ENCODE measurements at places on chromosomes 13 and 19.
A peak's percentile ranks its signal among the peaks of the same experiment; 100 is the strongest.

GRCh38 chr13:96934889-96935489 lies 59.3 kb downstream of the OXGR1 start:
- DNase-seq: no peak

DNA sequence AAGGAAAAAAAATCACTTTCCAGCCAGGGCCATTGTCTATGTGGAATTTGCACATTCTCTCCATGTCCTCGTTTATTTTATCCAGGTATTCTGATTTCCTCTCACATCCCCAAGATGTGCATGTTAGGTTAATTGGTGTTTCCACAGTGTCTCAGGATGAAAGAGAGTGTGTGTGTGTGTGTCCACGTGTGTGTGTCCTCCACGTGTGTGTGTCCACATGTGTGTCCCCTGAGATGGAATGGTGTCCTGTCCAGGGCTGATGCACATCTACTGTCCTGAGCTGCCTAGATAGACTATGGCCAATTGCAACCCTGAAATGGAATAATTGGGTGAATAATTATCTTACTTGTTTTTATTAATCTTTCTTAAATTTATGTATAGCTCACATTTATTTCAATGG lies 2436.5 kb downstream of the PCDH9 start:
- DNase-seq: no peak

DNA sequence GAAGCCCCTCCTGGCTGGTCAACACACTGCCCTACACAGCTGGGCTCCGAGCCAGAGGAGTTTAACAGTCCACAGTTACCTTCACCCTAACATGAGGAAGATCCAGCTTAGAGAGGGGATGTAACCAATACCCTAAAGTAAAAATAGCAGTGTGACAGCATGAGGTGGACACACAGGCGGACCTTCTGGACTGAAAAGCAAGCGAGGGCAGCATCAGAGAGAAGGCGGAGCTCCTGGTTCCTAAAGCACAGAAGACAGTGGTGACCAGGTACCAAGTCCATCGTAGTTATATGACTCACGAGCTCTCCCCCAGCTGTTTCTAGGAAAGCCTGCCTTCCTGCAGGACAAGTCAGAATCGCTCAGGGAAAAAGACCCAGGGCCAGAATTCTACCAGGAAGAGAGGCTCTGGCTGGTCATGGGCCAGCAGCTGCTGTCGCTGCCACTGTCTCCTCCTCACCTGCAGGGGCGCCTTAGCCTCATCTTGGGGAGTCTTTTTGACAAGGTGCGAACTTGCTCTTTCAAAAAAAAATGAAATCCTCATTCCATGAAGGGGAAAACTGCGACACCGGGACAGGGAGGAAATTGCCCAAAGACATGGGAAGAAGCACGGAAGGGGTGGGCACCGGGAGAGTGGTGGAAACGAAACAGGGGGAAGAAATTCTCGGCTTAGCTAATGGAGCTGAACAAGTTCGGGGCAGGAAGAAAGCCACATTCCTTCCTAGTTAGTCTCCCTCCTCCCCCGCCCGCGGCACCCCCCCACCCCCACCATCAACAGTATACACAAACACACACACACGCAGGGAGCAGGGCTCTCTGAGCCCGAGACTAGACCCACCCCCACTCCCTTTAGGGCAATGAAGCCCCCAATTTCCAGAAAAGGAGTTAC lies 1.7 kb downstream of the ELL start:
- peak; percentile 63 for DNase-seq

DNA sequence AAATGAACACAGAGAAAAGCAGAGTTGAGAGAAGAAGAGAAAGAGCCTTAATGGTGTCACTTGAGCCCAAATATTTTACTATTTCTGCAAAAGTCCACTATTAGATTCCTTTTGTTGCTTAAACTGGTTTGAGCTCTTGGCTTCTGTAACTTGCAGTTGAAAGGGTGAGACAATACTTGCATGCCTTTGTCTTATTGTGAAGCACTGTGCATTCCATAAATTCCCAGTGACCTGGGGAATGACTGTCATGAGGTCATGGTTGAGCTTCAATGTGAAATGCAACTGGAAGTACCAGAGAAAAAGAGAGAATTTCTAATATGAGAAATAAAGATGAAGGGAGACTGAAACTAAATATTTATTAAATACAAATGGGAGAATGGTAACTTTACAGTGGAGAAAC lies 310.9 kb downstream of the TDRD3 start:
- no peak for DNase-seq

DNA sequence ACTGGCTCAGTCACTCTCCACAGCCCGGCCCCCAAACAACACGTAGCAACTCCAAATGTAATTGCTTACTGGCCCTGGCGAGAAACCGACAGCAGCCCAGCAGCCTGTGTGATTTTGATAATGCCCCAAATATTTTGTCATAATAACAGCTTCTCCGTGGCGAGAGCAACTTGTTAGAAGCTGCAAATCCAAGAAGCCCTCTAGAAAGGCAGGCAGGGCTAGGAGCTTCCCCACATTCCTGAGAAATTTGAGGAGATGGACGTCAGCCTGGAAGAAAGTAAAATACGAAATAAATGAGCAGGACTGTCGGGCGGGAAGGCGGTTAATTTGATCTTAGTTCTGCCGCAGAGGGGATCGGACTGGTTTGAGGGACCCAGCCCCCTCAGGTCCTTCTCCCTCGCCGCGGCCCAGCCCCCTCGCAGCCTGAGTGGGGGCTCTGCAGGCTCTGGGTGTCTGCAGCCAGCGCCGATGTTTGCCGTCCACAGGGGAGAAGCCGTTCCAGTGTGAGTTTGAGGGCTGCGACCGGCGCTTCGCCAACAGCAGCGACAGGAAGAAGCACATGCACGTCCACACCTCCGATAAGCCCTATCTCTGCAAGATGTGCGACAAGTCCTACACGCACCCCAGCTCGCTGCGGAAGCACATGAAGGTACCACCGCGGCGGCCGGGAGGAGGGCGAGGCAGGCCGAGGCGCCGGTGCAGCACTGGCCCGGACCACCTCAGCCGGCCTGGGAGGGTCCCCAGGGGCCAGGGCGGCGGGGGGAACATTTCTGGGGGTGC lies 3.1 kb downstream of the ZIC2 start:
- no peak for DNase-seq

- no peak for DNase-seq
These were observed 489 bp upstream of the ZNF653 start for GRCh38 chr19:11506101-11506555.

GRCh38 chr13:110684388-110685056 lies 21.4 kb downstream of the CARS2 start:
- DNase-seq: no peak

DNA sequence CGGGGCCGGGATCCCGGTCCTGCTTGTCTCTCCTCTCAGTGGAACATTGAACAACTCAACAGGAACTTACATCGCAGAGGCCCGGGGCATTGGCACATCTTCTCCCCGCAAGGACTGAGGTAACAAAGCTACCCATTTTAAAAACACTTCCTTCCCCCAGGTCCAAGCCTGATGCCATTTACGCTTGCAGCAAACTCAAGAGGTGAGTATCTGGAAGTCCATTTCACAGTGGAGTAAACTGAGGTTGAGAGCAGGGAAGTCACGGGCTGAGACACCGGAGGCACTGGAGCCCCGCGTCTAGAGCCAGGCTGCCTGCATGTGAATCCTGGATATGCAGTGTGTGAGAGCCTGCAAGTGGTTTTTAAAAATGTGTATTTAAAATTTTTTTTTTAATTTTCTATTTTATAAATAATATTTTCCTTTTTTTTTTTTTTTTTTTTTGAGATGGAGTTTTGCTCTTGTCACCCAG lies 492 bp upstream of the PGLYRP1 start:
- no peak for DNase-seq

DNA sequence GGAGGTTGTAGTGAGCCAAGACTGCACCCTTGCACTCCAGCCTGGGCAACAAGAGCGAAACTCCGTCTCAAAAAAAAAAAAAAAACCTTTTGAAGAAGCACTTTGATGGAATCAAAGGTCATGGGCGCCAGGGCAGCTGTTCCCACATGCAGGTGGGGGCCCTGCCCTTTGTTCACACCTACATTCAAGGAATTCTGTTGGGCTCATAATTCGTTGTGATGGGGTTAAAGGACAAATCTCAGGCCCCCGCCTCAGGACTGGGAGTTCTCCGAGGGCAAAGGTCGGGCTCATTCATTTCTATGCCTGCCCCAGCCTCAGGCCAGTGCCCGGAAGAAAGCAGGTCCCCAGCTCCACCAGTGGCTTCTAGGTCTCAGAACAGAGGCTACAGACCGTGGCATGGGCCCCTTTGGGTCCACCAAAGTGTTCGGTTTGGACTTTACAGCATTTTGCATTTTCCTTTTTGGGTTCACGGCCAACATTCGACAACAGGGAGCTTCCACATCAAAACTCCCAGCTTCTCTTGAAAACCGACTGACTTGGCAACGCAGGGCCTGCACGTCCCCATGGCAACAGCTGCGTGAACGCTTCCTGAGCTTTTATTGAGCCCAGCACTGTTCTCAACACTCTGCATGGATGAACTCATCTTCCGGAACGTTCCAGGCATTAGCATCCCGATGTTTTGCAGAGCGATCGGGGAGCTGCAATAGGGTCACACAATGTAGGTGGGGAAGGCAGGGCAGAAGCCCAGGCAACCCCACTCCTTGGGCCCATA lies 10.1 kb upstream of the GTF2F1 start:
- DNase-seq: no peak

- no peak for DNase-seq
These were observed 12.9 kb downstream of the N4BP2L1 start for GRCh38 chr13:32415019-32415418.

DNA sequence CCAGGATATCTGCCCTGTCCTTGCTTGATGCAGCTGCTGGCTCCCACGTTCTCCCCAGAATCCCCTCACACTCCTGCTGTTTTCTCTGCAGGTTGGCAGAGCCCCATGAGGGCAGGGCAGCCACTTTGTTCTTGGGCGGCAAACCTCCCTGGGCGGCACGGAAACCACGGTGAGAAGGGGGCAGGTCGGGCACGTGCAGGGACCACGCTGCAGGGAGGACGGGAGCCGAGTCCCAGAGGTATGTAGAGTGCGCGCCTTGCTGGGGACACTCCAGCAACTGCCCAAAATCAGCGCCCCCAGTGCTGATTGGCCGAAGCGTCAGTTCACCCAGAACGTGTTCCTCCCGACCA lies 30.3 kb upstream of the MIER2 start:
- no peak for DNase-seq

GRCh38 chr13:31250435-31250834 lies 50.7 kb downstream of the B3GLCT start:
- no peak for DNase-seq

GRCh38 chr13:105139380-105140285 lies 1395.8 kb downstream of the EFNB2 start:
- DNase-seq: peak; percentile 43

- DNase-seq: no peak
These were observed 690 bp downstream of the HCN2 start for GRCh38 chr19:590396-590745.

GRCh38 chr19:41299755-41300089 lies 10.2 kb upstream of the CCDC97 start:
- peak; percentile 27 for DNase-seq

GRCh38 chr19:19417628-19418245 lies 12.3 kb downstream of the GATAD2A start:
- no peak for DNase-seq

GRCh38 chr13:99176309-99177276 lies 24.1 kb upstream of the UBAC2 start:
- peak; percentile 71 for DNase-seq

DNA sequence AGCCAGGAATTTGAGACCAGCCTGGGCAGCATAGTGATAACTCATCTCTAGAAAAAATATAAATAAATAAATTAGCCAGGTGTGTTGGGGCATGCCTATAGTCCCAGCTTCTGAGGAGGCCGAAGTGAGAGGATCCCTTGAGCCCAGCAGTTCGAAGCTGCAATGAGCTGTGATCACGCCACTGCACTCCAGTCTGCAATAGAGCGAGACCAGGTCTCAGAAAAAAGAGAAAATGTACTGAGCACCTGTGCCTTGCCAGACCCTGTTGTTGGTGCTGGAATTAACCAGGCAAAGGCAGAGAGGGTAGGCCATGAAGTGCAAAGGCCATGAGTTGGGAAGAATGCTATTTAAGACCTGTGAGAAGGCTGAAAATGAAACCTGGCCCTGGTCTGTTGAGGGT lies 2.7 kb downstream of the CYTH2 start:
- DNase-seq: no peak

DNA sequence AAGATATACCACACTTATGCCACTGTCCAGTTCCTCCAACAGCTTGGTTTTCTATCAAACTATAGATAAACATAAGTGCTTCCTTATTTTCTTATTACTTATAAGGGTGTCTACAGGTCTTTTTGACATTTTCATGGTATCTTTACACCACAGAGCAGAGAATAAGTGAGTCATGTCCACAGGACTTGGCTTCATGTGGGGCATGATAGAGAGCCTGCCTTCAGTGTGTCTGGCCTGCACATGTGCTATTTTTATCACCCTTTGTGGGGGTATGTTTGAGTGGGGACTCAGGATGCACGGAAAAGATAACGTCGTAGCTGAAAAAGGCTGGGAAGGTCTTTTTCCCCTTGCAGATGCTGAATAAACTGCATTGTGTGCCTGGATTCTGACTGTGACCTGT lies 8.1 kb upstream of the STOML3 start:
- no peak for DNase-seq

- DNase-seq: no peak
These were observed 26.6 kb downstream of the MCF2L start for GRCh38 chr13:112995395-112996191.

GRCh38 chr13:40158757-40159156 lies 503.3 kb downstream of the COG6 start:
- no peak for DNase-seq

- DNase-seq: no peak
These were observed 649.3 kb upstream of the ARGLU1 start for GRCh38 chr13:107217251-107217650.

- no peak for DNase-seq
These were observed 4.2 kb upstream of the CILP2 start for GRCh38 chr19:19533841-19534240.

DNA sequence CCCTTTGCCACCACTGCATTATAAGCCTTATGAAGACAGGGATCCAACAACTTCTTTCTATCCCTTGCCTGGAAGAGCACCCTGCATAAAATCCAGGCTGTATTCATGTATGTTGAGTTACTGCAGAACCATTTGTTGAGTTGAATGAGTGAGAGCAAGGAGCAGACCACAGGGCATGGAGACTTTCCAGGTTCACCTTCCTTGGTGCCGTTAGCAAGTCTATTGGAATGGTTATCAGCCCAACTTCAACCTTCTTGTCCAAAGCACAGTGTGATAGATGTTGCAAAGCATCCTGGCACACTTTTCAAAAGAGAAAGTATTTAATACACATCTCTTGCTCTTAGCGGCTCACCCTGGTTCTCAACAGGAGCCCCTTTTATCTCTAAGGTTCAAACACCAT lies 100.9 kb upstream of the CLDN10 start:
- no peak for DNase-seq

GRCh38 chr13:21986602-21987001 lies 315.7 kb downstream of the FGF9 start:
- no peak for DNase-seq

All from stimulated activated CD4-positive, alpha-beta T cell treated with anti-CD3 and anti-CD28 coated beads, Interleukin-4, amount 100 ng/mL, for 1 hour (primary cell).